ENCODE measurements at places on chromosomes 4 and X.

DNA sequence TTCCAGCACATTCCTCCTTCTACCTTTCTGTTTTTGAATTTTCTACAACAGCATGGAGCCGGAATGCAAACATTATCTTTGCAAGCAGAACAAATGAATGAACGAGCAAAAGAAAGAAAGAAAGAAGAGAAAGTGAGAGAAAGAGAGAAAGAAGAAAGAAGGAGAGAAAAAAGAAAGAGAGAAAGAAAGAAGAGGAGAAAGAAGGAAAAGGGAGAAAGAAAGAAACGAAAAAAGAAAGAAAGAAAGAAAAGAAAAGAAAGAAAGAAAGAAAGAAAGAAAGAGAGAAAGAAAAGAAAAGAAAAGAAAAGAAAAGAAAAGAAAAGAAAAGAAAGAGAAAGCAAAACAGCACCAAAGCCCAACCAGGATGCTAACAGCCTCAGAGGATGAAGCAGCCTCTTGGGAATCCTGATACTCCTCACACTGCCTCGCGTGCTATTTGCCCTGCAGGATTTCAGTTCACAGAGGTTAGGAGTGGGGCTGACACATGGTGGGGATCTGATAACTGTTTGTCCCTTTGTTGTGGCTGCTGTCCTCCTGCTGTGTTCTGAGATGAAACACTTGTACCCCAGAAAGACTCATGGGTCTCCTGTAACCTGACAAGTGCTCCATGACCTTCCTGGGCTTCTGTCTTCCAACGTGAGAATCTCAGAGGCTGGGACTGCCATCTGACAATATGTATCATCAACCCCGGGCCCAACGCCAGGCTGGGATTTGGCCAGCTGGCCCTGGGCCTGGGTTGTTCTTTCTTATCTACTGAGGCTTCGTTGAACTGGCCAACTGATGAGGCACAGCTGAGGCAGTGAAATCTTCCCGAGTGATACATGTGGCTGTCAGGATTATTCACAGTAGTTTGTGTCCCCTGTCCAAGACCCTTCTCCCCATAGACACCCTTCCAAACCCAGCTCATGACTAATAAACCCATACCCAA is 61.0 kb downstream of the SEPSECS start:
- DNase-seq: no peak

GRCh38 chrX:75151827-75152592 is 4.1 kb downstream of the ABCB7 start:
- DNase-seq: no peak

GRCh38 chrX:16002185-16002584 is 121.2 kb upstream of the GRPR start:
- no peak for DNase-seq

- DNase-seq: no peak
Observed at GRCh38 chr4:12778191-12778590, 705.9 kb downstream of the RAB28 start.

DNA sequence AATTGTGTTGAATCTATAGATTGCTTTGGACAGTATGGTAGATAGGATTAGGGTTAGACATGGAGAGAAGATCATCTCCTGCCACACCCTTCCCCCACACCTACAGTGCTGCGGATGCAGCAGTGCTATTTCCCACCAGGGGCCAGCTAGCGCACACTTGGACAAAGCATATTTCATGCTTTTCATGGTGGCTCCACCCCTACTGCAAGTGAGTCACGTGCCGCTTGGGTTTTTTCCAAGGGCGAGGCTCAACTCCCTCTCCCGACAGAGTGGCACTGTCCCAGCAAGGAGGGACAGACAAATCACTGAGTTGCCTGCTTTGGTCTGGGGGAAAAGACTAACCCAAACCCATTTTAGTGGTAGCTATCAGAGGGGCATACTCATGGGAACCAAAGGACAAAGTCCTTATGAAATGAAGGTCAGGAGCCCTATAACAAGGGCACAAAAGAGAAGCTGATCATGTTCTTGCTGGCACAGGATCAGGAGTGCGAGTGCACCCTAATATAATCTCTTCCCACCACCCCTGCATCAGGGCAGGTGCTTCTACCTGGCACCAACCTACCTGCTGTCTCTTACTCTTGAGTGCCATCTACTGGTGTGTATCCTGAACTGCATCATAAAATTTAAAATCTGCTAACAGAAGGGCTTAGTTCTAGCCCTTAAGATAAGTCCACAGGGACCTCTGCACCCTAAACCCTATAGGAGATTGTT is 55.1 kb upstream of the PGAM4 start:
- peak; percentile 53 for DNase-seq

DNA sequence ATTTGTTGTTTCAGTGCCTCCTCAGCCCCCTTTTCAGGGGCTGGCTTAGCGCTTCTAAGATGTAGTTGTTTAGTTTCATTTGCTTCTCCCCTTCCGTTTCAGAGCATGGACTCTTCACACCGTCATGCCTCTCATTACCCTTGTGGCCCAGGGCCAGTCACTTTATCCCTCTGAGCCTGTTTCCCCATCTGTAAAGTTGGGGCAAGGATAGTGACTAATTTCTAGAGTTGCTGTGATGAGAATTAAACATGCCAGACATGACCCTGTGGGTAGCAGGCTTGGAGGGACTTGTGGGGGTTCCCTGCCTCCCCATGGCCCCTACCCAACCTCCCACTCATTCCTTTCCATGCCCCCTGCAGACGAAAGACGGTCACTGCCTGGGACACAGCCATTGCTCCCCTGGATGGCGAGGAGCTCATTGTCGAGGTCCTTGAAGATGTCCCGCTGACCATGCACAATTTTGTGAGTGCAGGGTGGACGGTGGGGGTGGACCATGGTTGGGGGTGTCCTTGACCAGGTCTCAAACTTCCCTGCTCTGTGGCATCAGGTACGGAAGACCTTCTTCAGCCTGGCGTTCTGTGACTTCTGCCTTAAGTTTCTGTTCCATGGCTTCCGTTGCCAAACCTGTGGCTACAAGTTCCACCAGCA is 3.6 kb downstream of the ARAF start:
- peak; percentile 43 for DNase-seq

DNA sequence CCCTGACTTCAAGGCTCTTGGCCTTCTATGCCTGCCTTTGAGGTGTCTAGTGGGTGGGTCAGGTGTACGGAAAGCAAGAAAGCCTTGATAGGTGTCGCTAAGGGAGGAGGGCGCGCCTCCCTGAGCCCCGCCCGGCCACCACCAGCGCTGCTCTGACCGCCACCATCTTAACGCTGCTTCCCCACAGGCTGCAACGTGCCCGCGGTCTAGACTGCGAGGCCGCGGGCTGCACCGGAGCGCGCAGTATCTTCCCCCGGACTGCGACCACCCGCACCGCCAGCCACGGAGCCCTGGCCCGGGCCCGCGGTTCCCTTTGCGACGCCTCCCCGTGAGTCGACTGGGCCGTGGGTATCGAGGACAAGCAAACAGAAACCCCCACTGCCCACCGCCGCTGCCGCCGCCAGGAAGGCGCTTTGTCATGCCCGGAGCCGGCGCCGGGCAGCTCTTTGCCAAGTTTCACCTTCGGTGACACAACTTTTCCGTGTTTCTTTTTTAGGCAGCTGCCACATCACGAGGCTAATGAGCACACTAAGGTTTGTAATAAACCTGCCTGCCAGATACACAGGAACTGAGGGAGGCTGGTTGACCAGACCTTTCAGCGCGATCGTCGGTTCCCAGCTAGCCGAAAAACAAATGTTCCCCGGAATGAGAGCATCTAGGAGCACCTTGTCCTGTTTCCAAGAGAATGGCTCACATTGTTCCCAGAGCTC is 335.8 kb upstream of the F9 start:
- DNase-seq: peak; percentile 62

- DNase-seq: peak; percentile 13
Observed at GRCh38 chrX:56790778-56791177, 61.7 kb downstream of the NBDY start.

GRCh38 chr4:58214376-58214775 is 1104.2 kb upstream of the IGFBP7 start:
- DNase-seq: peak; percentile 47

- no peak for DNase-seq
Observed at GRCh38 chr4:145851511-145852201, 87.0 kb downstream of the ZNF827 start.

GRCh38 chrX:69128588-69128987 is 36.7 kb downstream of the PJA1 start:
- DNase-seq: peak; percentile 79

- DNase-seq: no peak
Observed at GRCh38 chr4:122658377-122658776, 37.5 kb upstream of the IL21 start.

DNA sequence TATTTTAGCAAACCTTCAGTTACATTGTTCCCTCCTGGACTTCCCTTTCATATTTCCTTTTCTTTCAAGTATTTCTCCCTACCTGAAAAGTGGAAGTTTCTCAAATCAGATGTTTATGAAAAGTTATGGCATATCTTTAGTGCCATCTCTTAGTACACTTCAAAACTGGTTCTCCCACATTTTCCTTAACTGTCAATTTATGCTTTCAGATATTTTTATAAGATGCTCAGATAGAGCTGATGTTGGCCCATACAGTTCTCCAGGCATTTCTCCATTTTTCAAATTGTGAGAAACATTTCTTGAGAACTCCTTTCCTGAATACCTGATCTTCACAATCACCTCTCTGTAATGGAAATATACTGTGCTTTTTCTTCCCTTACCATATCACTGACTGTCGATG is 32.5 kb upstream of the AP1AR start:
- no peak for DNase-seq

DNA sequence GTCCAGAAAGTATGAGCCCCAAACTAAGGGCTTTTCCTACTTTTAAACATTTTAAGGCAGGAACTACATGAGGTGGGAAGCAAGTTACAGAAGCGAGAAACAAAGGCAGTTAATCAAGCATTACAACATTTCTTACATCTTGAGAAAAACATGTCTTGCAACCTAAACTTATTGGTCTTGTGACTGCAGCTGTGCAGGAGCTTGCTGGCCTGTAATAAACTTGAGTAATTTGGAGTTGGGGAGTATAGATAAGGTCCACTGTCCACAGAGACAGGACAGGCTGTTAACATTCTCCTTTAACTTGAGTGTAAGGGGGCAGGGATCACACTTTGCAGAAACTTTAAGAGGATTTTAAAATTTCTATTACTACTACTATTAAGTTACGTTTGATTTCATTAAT is 2.7 kb upstream of the UGT8 start:
- no peak for DNase-seq

DNA sequence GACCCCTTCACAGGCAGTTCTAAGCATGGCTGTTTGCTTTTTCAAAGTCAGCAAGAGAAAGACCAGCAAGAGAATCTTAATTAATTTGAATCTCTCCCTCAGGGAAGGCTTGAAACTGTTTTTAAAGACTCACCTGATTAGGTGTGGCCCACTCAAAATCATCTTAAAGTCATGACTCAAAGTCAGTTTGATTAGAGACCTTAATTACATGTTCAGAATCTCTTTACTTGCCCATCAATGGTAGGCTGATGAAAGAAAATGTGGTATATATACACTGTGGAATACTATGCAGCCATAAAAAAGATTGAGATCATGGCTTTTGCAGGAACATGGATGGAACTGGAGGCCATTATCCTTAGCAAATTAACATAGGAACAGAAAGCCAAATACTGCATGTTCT is 247.5 kb upstream of the PRKX start:
- no peak for DNase-seq

DNA sequence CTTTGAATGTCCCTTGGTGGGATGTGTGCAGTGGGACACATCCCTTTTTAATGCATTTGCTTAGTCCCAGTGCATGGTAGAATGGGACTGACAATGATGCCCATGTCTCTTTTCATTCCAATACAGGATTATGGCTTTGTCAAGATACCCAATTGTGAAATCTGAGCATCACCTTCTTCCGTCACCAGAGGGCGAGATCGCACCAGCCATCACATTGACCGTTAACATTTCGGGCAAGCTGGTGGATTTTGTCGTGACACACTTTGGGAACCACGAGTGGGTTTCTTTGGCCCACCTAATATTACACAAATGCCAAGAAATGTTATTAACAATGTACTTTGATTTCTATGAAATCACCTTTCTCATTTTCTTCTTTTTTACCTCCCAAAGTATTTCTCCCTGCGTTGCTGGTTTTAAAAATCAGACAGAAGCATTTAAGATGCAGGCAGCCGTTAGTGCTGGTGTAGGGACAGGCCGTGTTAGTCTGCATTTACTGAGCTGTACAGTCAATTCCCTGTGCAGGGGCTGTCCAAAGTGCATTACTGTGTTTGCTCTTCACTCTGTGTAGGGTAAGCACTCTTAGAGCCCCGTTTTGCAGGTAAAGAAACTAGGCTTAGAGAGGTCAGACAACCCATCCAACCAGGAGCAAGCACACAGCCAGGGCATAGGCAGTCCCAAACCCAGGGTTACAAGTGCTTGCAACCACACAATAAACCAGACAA is 46.5 kb downstream of the CWH43 start:
- DNase-seq: peak; percentile 55

DNA sequence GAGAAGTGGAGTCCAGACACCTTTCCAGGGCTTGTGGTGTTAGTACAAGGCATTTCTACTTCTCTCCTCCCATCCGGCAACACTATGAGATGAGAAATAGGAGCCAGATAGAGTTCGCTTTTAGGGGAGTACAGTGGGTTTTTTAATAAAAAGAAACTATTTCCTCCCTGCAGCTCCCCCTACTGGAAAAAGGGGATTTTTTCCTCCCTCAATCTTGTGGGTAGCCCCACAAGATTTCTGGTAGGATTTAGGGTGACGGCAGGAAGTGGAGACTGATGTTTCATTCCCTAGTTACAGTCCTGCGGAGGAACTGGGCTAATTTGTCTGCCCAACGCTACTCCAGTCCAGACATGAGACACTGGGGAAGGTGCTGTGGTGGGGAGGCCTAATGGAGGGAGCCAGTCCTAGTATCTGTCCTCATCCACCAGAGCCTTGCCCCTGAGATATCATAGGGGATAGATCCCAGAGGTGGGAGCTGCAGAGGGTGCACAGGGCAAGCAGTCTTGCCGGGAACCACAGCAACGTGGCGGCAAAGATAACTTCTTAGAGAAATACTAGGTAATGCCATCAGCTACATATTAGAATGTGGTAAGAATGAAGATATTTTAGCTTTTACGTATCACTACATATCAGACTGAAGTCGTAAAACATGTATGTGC is 45.5 kb upstream of the PRKG2 start:
- DNase-seq: peak; percentile 66

- no peak for DNase-seq
Observed at GRCh38 chr4:181863856-181864255, 379.3 kb upstream of the TENM3 start.

DNA sequence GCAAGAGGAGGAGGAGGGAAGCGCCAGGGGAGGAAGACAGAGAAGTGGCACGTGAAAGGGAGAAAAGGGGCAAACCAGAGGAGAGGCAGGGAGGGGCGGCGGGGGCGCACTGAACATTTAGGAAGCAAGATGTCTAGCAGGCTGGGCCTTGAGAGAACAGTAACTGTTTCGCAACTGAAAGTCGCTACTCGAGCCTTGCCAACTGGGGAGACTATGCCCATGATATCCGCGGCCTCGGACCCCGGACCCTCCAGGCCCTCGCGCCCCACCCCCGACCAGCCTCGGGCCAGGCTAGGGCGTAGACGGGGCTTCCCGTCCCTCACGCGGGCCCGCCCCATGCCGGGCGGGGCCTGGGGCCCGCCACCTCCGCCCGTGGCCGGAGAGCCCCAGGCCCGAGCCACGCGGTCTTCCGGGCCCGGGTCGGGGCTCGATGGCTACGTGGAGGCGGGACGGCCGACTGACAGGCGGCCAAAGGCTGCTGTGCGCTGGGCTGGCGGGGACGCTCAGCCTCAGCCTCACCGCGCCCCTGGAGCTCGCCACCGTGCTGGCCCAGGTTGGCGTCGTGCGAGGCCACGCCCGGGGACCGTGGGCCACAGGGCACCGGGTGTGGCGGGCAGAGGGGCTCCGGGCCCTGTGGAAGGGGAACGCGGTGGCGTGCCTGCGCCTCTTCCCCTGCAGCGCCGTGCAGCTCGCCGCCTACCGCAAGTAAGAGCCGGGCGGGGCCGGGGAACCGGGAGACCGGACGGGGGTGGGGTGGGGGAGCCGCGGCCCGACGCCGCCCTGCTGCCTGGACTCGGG is at the start of gene SLC25A43:
TSS of gene SLC25A43 (plus strand) at position 363 of the 798 bp plus-strand sequence. CDS start at position 431, 68 bp downstream.
- DNase-seq: peak; percentile 71
